Hematopoietic multipotent progenitor cell treated with erythropoietin and hydrocortisone succinate and interleukin-3 and kit ligand, for 15 days (in vitro differentiated cells): ENCODE measurements at places on chromosomes 1 and 21.
A peak's percentile ranks its signal among the peaks of the same experiment; 100 is the strongest.

DNA sequence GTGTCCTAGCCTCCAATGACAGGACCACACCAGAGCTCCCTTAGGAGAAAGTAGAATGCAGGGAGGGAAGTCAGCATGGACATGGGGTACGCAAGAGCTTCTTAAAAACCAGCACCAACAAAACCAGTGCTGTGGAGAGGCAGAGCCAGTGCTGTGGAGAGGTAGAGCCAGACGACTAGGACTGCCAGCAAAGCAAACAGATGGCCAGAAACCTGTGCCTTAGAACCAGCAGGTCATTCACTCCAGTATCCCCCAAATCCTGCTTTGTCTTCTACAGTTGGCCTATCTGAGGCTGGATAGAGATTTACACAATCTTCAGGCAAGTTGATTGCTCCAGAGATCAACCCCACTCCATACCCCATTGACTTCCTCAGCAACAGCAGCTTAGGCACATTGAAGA is 459.9 kb upstream of the CAMK1G start:
- no peak for DNase-seq

- no peak for DNase-seq
These were observed 625 bp upstream of the NEGR1 start for GRCh38 chr1:72283022-72283306.

GRCh38 chr1:57418971-57419370 is 4.9 kb downstream of the DAB1 start:
- no peak for DNase-seq

GRCh38 chr1:33259879-33260278 is 3.6 kb downstream of the ZNF362 start:
- no peak for DNase-seq

DNA sequence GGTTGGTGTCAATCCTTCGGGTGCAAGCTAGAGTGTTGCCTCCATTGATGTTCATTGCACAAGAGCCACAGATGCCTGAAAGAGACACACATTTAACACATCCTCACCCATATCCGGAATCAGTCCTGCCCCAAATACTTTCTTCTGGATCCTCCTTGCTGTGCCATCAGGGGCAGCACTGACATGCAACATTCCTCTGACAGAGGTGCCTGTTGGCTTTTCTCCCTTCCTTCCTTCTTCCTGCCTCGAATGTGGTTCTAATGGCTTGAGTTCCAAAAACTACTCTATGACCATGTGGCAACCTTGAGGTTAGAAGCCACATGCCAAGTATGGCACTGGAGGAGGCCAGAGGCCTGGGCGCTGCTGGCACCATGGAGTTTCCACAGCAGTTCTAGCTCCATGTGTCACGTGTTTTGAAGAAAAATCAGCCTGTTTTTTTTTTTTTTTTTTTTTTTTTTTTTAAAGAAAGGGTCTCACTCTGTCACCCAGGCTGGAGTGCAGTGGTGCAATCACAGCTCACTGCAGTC is 17.0 kb upstream of the ATP13A2 start:
- DNase-seq: no peak

- DNase-seq: peak; percentile 11
These were observed 102.8 kb downstream of the CASZ1 start for GRCh38 chr1:10693497-10694273.

DNA sequence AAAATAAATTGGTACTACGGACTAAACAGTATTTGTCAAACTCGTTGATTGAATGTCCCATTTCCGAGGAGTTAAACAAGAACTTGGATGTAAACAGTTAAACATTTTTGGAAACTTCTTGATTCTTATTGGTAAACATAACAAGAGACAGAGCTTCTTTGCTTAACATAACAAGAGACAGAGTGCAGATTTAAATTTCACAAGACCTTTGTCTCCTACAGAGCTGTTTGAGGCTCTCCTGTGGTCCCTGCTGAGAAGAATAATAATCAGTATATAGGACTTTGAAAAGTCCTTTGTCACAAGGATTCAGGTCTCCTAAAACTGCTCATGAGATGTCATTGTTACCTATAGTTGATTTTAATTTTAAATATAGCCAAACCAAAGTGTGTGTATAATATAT is 170.6 kb upstream of the C21orf91 start:
- DNase-seq: no peak

DNA sequence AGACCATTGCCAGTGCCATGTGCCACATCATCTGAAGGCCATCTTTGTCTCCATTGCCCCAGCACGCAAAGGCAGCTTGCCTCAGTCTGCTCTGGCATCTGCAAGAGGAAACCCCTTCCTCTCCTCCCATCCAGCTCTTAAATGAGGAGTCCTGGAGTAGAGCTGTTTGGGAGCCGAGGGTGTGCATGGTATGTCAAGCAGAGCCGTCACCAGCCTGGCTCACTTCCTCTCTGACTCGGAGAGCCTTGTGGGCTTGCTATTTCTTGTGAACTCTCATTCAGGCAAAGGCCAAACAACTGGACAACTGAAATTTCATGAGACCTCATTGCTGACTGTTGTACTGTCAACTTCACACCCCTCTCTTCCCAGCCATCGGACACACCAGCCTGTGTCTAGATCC is 143.9 kb downstream of the SIPA1L2 start:
- DNase-seq: no peak

DNA sequence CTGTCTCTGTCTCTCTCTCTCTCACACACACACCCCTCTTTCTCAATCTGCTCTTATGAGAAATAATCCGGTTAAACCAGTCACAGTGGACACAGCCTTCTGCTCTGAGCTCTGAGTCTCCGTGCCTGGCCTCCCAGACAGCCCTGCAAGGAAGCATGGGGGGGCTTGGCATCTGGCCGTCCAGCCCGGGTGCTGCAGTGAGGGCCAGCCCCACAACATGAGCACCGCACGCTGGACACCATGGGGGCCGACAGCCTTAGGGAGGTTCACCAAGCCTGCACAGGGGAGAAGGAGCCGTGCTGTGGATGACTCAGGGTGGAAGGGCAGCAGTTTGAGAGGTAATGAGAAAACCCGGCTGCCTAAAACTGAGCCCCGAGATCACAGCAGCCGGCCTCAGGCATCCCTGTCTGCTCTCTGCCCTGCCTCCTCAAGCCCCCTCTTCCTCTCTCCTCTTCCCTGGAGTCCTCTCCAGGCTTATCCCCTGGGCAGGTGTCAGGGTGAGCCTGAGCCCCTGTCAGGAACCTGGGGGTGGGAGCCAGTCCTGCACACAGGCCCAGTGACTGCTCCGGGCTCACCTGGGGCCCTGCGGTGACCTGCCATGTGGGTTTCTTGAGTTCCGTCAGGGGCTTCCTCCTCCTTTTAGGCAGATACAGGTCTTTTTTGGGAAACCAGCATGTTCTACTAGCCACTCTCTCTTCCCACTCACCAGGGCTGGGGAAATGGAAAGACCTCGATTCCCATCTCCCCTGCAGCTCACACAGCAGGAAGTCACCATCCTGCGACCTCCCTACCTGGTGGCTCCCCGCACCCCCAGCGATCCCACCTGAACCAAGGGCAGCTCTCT is 92.8 kb downstream of the ITPKB start:
- no peak for DNase-seq

GRCh38 chr1:227131193-227131592 is 187.1 kb downstream of the CDC42BPA start:
- peak; percentile 62 for DNase-seq

DNA sequence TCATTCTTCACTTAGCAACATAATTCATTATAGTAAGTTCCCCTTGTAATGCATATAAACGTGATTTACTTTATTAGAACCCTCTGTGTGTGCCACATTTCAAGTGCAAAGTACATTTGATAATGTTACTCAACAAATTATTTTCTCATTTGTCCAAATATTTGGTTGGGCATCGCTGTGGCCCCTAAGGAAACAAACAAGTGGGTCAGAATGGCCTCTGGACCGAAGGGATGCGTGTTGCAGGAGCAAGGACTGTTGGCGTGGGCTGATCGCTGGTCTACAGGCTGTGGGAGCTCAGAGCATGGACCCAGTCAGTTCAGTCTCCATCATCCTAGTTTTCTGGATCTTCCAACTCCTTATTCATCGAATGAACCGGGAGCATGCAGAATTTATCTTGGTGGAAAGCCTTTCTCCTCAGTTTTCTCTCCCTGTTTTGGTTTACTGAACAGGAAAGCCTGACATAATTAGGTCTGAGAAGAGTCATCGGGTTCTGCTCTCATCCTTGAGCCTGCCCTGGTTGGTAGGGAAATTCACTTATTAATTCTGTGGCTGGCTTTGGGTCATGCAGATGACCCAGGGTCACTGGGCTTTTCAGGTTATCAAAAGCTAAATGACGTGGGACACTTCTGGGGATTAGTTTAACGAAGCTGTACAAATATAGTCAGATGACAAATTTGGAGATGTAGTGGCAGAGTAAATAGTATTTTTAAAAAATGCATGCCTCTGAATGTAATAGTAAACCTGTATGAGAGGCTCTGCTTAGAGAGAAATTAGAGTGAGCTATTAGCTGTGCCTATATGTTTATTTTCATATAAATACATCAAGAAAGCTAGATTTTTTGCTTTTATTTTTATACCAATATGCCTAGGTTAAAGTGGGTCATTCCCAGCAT is 200.2 kb downstream of the SDCCAG8 start:
- DNase-seq: no peak
